BJ (cell line): ENCODE measurements at places on chromosomes 1 and 21. TPM values are rescaled to one million over a fixed set of nuclear protein-coding genes. Genes with fewer than 3 reads are reported as not detected.

SLC5A9 gene
- polyA plus RNA-seq = not detected in 2 replicates

DNA sequence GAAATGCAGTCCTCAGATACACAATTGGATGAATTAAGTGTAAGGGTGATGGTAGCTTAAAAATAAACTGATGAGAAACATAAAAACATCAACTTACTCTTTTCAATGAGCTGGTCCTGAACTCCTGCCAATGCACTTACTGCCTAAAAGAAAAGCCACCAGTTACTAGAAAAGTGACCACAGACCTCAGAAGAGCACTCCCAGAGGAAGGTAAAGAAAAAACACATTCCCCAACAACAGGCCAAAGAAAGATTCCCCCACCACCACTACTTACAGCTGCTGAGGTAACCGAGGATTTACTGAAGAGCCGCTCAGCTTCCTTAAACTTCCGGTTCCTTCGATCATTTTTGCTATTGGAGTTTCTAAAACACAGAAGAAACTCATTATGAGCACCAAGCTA, 5.4 kb downstream of the MEAF6 start:
- DNase-seq = no peak

DNA sequence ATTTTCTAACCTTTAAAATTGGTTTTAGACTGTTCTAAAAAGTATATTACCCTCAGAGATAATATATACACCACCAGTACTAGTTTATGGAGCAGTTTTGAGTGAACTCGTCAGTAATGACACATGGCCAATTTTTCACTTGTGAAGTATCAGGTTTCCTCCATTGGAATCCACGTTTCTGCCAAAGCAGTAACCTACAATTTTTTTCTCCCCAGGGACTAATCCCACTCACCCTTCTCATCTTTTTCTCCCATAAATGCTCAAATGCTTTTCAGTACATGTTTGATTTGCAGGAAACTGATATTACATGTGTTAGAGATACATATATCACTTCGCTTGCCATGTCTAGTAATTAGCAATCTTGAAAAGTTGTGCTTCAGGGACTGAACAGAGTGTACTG, 94.1 kb downstream of the COL24A1 start:
- no peak for DNase-seq

- no peak for DNase-seq
Measured at GRCh38 chr1:63908016-63908415, 134.2 kb downstream of the ROR1 start.

DNA sequence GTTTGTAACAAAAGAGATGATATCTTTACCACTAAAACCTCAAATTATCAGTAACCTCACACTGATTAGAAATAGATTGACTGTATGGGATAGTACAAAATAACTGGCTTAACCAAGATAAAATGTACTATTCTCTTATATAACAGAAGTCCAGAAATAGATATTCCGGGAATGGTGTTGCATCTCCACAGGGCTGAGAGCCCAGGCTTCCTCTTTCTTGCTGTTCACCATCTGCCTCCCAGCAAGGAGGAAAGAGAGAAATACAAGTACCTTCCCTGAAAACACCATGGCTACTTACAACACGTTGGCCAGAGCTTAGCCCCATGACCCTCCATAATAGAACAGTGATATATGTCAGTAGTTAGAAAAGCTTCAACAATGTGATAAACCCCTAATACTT, 47.0 kb upstream of the KCNK1 start:
- DNase-seq = no peak

DNA sequence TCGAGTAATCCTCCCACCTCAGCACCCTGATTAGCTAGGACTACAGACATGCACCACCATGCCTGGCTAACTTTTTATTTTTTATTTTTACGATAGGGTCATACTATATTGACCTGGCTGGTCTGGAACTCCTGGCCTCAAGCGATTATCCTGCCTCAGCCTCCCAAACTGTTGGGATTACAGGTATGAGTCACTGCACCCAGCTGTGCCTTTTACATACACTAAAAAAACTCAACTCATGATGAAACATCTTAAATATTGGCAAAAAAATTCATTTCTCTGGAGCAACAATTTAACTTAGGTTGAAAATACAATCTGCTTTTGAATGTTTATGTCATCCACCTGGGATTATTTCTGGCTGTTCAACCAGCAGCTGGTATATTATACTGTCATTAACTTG, 598.3 kb upstream of the ZP4 start:
- no peak for DNase-seq

DNA sequence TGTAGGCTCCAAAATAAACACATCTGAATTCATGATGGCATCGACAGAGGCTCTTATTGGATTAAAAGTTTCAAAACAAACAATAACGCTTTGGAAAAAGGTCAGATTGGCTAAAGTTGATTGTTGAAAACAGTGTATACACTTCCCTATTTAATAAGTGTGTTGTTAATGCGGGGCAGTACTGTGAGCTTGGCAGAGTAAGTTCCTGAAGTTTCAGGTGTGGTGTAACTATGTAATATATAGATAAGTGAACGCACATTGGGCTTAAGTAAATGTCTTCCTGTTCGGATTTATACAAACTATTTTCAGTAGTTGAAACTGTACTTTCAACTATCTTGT, 810 bp downstream of the ZBTB37 start:
- DNase-seq = no peak

SLC9C2 gene
- polyA plus RNA-seq = not detected in 2 replicates

DNA sequence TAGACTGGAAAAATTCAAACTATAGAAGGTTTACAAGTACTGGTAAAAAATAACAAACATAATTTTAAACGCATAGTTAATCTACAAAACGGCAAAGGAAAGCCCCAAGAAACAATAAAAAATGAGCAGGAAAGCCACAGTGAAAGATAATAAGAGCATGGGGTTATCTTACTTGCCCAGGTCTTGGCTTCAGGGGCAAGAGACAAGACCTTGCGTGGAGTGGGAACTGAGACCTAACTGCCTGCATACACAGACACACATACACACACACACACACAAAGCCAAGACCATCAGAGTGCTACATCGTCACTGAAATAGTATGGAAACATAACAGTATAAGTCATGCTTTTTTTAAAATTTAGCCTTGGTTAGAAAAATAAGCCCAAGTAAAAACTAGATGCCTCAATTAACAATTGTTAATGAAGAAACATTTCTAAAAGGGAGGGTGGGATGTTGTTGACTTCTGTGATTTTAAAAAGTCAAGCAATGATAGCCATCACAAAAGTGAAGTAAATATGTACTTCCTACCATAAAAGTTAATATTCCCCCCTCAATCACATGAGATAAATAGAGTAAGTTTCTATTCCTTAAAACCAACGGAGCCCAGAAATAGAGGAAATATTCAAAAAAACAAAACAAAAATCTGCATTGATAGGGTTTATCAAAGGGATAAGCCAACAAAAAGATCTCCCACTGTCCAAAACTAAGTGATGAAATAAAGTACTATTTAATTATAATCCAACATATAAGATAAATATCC, 29.4 kb upstream of the CRP start:
- DNase-seq = no peak

- DNase-seq = no peak
Measured at GRCh38 chr1:37353871-37354270, 120.5 kb upstream of the ZC3H12A start.

DNA sequence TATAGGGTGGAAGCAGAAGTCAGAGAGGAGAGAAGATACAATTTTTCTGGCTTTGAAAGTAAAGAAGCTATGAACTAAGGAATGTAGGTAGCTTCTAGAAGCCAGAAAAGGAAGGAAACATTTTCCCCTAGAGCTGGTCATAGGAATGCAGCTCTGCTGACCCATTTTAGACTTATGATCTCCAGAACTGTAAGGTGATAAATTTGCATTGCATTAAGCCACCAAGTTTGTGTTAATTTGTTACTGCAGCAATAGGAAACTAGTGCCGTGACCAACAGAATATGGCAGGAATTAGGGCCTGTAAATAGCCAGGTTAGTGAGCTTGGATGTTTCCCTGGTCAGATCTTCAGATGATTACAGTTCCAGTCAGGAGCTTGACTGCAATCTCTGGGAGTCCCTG, 244.3 kb upstream of the C1orf105 start:
- no peak for DNase-seq

DNA sequence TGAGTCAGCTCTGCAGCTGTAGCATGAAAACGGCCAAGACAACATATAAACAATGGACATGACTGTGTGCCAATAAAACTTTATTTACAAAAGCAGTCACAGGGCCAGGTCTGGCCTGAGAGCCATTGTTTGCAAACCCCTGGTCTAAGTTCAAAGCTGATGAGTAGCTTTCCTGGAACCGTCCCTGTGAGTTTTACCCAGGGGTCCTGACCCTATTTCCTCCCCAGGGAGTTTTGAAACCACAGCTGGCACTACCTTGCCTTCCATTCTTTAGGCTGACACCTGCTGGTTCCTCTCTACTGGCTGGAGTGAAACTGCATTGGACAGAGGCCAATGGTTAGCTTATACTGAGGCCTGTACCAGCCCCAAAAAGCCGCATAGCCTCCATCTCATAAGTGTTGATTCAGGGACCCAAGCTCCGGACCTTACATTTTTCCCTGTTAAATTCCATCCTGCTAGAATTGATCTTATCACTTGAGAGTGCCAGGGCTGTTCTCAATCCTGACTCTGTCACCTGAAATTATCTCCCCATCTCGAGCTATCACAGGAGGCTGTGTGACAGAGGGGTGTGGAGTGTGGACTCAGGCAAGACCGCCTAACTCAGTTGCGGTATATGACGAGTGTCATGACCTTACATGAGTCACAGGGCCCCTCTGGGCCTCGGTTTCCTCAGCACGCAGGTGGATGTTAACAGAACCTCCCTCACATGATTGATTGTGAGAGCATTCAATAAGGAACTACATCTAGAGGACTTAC, 343.6 kb downstream of the NPHP4 start:
- no peak for DNase-seq

GRCh38 chr1:178151831-178152230, 57.9 kb downstream of the RASAL2 start:
- DNase-seq = no peak

GRCh38 chr21:45136927-45137611, 62.7 kb downstream of the ADARB1 start:
- peak; percentile 52 for DNase-seq

GRCh38 chr1:117096951-117097408, 24.6 kb downstream of the TRIM45 start:
- no peak for DNase-seq

DNA sequence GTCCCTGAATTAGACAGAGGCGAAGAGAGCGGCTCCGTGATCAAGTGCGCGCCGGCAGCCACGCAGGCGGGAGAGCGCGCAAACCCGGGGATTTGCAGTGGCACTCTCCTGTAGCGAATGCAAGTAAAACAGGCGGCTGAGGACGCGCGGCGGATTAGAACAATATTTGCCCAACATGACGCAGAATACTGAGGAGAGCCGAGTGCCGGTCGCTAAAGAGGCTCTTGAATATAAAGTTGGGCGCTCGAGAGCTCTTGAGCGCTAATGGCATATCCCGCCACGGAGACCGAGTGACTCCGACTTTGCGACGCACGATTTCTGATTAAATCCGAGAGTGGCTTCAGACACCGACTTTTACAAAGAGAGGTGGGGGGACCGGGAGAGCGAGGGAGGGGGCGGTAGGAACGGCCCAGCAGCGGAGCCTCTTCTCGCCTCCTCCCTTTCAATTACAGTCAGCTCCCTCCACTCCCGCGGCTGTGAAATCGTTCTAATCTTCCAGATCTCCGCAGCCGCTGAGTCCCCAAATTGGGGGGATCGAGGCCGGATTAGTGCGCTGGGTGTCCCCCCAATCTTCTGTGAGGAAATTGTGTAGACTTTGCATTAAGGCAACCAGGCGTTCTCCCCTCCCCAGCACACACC, 2.3 kb downstream of the PAX7 start:
- no peak for DNase-seq

GRCh38 chr1:196660272-196660671, 8.4 kb downstream of the CFH start:
- DNase-seq = no peak

VCAM1 gene
- polyA plus RNA-seq = 0.05 and 0.15 TPM in 2 replicates

TOE1 gene
- 12.8 and 19.4 TPM in 2 replicates for polyA plus RNA-seq

DNA sequence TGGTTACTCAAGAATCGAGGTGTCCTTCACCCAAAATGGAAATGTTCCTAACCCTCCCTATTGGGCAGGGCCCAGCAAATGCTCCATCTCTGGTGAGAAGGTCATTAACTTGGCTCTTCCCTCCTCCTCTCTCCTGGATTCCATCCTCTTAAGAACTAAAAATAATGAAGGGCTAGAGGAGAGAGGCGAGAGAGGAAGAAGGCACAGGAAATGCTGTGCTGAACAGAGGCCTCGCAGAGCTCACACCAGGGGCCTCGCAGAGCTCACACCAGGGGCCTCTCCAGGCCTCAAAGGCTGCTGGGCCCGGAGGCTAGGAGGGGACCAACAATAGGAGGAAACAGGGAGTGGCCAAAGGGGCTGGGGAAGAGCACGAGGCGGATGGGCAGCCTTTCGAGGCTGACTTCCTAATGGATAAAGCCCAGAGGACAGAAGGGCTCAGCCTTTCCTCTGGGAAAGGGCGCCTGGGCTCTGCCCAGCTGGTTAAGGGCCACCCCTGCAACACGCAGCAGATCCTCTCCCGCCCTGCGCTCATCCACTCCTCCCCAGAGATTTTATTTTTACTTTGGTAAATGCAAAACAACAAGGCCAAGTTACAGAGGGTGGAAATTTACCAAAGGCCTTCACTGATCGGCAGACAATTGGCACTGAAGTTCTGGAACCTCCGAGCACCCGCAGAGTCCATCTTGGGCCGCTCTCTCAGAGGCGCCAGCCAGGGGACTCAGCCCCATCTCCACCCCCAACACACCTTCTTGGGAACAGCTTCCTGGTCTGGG, 78.5 kb downstream of the ITPKB start:
- DNase-seq = no peak

GRCh38 chr1:112798292-112798691, 83.2 kb upstream of the PPM1J start:
- no peak for DNase-seq

DNA sequence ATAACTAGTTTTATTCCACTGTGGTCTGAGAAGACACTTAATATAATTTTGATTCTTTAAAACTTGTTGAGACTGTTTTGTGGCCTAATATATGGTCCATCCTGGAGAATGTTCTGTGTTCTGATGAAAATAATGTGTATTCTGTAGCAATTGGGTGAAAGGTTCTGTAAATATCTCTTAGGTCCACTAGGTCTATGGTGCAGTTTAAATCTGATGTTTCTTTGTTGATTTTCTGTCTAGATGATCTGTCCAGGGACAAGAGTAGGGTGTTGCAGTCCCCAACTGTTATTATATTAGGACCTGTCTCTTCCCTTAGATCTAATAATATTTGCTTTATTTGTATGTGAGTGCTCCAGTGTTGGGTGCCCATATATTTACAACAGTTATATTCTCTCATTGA, 33.9 kb upstream of the PM20D1 start:
- no peak for DNase-seq

IL19 gene
- not detected in 2 replicates for polyA plus RNA-seq

DNA sequence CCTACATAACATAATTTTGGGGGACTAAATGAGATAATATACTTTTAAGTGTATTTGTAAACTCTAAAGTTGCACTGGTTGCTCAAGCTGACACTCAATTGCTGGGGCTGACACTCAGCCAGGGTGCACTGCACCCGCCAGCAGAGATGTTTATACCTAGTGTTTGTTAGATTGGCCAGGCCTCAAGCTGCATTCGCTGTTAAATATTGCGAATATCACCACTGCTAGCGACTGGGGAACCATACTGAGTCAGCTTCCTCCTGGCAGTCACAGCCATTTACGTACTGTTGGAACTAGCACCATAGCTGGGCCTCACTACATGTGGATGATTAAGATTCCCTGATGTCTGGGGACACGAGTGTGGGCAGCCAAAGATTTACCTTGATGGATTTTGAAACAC, 12.7 kb upstream of the RWDD3 start:
- DNase-seq = no peak
